Stimulated activated CD8-positive, alpha-beta memory T cell treated with anti-CD3 and anti-CD28 coated beads, Interleukin-7, amount 100 ng/mL, for 1 hour (primary cell): ENCODE measurements at places on chromosomes 7 and 10.

DNA sequence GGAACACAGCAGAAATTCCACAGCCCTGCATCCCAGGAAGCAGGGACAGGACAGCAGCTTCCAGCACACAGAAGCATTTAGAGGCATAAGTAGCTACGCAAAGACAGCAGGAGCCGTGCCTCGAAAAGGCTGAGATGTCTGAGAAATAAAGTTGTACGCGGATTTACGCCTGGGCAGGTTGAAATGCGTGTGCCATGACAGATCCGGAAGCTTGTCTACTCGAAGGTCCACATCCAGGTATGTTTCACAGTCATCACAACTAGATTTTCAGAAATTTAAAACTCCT lies 26.1 kb downstream of the DIP2C start:
- DNase-seq, result no peak

GRCh38 chr7:115059321-115059720 lies 137.4 kb downstream of the MDFIC start:
- DNase-seq, result no peak

DNA sequence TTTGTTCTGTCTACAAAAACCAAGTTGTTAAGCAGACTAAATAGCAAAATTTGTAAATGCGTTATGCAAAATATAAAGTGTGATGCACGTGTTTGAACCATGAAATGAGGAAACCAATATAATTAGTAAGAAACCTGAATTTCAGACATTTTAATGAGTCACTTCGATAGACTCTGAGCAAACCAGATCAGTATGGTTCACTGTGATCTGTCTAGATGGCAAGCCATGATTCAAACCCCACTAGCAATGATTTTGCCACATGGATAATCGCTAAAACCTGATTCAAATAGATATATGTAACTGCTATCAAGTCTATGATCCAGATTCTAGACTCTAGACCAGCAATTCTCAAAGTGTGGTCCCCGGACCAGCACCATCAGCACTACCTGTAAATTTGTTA lies 24.8 kb downstream of the ZC3HAV1 start:
- DNase-seq, result no peak

- no peak for DNase-seq
These were observed 73.9 kb downstream of the AGMO start for GRCh38 chr7:15487896-15488295.

- no peak for DNase-seq
These were observed 135.1 kb downstream of the VPS50 start for GRCh38 chr7:93367254-93367653.

GRCh38 chr7:978049-978346 lies 2.6 kb upstream of the COX19 start:
- DNase-seq, result no peak

GRCh38 chr7:47804767-47805545 lies 143.3 kb downstream of the PKD1L1 start:
- no peak for DNase-seq

GRCh38 chr10:24898501-24898900 lies 53.9 kb downstream of the PRTFDC1 start:
- DNase-seq, result no peak

- DNase-seq, result peak; percentile 4
These were observed 330.8 kb downstream of the PTEN start for GRCh38 chr10:88194041-88194887.

GRCh38 chr10:129253161-129253864 lies 213.7 kb upstream of the MGMT start:
- DNase-seq, result no peak

DNA sequence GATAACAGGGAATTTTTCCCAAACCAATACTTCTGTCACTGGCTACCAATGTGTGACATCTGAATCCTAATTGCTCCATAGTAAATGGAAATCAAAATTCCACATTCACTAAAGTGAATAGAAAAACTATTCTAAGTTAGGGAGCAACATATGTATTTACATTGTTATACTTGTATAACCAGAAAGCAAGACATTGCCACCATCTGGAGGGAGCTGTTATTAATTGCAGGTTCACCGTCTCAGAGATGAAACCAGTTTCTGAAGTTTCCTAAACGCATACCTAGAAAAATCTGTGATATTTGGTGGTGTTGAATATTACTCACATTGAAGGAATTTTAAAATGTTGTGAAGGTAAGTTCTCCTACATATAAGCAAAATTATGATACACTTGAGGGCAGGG lies 390.1 kb downstream of the NXPH1 start:
- DNase-seq, result no peak

GRCh38 chr10:58158806-58159205 lies 108.9 kb downstream of the IPMK start:
- DNase-seq, result no peak

- no peak for DNase-seq
These were observed 18.4 kb upstream of the FRMD4A start for GRCh38 chr10:14349081-14349480.

DNA sequence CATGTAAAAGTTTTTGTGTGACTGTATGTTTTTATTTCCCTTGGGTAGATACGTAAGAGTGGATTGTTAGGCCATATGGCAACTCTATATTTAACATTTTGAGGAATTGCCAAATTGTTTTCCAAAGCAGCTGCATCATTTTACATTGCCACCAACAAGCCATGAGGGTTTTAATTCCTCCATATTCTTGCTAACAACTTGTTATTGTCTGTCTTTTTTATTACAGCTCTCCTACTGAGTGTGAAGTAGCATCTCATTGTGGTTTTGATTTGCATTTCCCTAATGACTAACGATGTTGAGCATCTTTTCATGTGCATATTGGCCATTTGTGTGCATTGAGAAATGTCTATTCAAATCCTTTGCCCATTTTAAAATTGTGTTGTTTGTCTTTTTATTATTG lies 94.9 kb downstream of the CARD11 start:
- no peak for DNase-seq

DNA sequence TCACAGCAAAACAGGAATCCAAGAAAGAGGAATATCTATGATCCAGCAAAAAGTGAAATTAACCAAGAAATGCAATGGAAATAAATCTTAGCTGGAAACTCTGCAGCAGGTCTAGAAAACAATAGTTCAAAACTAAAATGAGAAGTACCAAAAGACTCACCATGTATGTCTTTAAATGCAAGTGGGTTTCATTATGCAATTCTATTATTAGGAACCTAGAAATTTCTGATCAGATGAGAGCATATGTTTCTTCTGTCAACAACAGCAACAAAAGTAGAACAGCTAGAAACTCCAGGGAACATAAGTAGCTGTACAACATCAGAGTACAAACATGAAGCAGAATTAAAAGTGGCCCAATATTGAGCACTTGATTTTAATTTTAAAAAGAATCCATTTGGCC lies 304.0 kb downstream of the ARHGAP12 start:
- no peak for DNase-seq

DNA sequence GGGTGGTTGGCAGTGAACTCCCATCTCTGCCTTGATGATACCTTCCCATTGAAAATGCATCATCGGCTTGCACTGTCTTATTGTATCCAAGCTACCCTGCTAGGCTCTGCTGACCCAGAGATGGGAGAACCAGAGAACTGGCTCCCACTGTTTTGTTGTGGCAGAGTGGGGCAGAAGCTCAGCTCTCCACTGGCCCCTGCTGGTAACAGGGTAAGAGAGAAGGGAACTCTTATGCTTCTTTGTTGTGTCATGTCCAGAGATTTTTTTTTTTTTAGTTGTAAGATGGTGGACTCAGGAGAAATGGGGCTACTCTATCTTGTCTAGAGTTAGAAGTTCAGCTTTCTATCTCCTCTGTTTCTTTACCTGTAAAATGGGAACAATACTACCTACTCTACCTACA lies 100.5 kb upstream of the SDK1 start:
- no peak for DNase-seq

DNA sequence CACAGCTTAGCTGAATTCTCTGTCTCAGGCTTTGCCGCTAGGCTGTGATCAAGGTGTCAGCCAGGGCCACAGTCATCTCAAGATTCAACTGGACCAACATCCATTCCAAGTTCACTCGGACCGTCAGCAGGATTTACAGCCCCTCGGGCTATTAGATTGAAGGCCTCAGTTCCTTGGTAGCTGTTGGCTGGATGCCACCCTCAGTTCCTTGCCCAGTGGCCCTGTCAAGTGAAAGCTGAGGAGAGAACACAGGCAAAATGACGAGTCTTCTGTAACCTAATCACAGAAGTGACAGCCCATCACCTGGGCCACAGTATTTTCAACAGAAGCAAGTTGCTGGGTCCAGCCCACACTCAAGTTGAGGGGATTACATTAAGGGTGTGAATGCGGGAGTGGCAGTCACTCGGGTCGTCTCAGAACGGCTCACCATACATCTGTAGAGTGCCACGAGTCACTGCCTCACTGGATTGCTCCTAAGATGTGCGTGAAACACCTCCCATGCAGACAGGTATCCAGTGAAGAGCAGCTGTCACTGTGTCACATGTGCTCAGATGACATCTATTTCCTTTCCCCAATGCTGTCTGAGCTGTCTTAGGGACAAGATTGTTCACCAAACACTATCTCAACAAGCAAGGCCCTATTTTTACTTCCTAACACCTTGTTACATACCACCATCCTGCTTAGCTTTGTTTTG lies 78.9 kb upstream of the PRLHR start:
- DNase-seq, result no peak

DNA sequence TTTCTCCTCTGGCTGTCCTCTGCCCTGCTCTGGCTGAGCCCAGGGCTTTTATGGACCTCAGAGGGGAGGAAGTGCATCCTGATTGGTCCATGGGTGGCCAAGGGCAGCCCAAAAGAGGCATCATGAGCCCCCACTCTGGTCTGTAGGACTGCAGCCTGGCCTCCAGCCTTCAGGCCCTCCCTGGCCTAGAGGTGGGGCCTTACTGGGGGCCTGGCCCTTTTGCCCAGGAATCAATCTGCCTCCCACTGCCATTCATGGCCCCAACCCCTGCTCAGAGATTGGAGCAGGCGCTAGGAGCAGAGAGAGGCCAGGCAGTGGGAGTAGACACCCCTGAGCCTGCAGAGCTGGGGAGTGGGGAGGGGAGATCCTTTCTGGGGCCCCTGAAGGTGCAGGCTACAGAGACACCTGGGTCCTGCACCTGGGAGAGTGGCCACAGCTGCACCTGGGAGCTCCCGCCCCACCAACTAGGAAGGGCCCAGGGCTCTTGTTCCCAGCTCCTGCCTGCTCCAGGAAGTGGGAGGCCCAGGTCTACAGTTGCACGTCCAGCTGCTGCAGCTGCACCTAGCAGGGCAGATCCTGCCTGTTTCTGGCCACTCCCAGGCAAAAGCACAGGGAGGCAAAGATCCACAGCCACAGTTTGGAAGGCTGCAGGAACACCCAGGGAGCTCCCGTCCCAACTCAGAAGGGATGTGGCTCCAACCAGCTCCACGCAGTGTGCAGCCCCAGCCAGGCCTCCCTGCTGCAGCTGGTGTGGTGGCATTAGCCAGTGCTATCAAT lies 6.4 kb upstream of the DYNC2I1 start:
- DNase-seq, result no peak

DNA sequence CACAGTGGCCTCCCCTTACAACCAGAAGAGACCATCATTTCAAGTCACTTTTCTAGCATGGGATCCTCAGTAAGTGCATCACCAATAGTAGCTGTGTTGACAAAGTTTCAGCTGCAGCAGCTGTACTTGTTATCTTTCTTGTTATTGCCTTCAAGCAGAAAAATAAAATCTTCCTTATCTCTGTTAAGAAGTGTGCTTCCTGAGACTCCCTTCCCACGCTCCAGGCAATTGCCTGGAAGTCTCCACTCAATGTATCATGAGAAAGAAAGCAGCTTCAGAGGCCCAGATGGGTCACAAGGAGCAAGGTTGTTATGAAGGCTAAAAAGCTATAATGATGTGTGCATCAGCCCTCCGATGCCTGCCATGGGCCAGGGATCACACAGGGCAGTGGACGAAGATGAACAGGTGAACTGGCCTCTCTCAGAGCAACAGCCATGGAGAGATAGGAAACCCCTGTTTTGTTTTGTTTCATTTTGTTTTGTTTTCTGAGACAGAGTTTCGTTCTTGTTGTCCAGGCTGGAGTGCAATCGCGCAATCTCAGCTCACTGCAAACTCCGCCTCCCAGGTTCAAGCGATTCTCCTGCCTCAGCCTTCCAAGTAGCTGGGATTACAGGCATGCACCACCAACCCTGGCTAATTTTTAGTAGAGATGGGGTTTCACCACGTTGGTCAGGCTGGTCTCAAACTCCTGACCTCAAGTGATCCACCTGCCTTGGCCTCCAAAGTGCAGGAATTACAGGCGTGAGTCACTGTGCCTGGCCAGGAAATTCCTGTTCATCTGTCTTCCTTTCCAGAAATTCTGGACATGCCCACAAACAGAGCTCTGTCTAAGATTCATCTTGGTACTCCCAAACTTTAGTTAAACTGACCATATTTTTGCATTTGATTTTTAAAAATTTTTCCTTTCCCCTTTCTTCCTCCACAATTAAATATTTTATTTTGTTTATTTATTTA lies 340.5 kb downstream of the TNS3 start:
- no peak for DNase-seq

- no peak for DNase-seq
These were observed 25.0 kb downstream of the EGFR start for GRCh38 chr7:55043691-55044370.

GRCh38 chr7:5303061-5303460 lies 20.3 kb downstream of the SLC29A4 start:
- no peak for DNase-seq

- DNase-seq, result no peak
These were observed 5.7 kb upstream of the GOT1 start for GRCh38 chr10:99435986-99436638.

- no peak for DNase-seq
These were observed 563.0 kb downstream of the PARD3 start for GRCh38 chr10:34252111-34252510.

DNA sequence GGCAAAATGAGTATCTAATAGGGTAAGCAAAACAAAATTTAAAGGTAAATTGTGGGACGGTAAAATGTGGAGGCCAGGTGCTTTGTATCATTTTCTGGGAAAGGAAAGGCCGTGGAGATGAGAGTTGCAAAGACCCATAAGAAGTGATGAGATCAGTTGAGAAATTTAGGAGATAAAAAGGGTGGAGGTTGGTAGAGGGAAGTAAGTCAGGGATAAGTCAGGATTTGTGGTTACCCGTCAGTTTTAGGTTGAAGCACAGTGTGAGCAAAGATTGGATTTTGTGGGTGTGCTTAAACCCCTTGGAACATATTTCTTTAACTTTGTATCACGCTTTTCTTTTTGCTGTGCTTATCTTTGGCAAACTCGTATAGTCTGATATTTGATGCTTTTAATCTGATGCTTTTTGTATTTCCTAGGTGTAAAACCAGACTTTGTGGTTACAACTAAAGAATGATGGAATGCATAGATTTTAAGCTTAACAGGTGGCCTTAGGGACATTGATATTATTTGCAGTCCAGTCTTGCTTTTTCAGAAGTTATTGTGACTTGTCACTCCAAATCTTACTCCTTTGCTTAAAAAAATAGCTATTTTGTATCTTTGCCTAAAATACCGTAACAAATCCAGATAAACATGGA lies 1.2 kb downstream of the BTRC start:
- DNase-seq, result no peak

- DNase-seq, result no peak
These were observed 556.5 kb upstream of the LRRN3 start for GRCh38 chr7:110534241-110534931.

GRCh38 chr7:132560105-132560504 lies 16.2 kb downstream of the PLXNA4 start:
- no peak for DNase-seq

- DNase-seq, result no peak
These were observed 373.5 kb downstream of the KCNMA1 start for GRCh38 chr10:77264107-77264506.
